ENCODE measurements at places on chromosomes 1 and 21.

- no peak for DNase-seq
These were observed 392.3 kb upstream of the PKN2 start for GRCh38 chr1:88291611-88292354.

DNA sequence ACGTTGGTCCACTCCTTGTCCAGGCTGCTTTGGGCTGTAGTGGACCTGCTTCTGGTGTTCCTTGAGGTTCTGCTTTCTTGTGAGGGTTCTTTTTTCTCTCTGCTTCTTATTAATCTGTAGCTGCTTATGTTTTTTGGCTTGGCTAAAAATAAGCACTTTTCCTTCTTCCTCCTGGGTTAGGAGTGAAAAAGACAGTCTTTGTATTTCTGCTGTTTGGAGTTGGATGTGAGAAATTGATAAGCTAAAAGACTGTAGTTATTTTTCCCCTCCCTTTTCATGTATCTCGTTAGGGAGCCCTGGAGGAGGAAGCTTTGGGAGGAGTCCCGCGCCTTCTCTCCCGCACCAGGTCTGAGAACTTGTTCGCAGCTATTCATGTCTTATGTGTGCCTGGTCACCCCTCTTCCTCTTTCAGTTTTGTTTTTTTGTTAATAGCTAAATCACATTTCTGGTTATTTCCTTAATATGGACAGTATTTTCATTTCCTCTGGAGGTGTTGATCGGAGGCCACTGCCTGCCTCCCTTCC is 79.0 kb downstream of the GALNT2 start:
- DNase-seq, result no peak

- DNase-seq, result no peak
These were observed 140.2 kb upstream of the RUNX1 start for GRCh38 chr21:35189077-35189863.

DNA sequence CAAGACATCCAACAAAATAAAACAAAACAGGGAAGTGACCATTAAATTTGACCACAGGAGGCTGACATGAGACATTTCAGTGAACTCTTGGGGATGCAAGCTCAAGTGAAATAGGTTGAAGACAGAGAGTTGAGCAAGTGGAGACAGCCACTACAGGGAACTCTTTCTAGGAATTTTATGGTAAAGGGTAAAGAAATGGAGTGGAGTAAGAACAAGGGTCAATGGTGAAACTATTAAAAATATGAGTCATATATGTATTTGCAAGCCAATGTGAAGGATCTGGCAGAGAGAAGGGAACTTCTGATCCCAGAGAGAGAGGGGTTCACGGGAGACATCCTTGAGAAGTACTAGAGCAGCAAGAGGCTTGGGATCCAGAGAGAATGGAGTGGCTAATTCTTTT is 9.1 kb upstream of the TRABD2B start:
- DNase-seq, result no peak

DNA sequence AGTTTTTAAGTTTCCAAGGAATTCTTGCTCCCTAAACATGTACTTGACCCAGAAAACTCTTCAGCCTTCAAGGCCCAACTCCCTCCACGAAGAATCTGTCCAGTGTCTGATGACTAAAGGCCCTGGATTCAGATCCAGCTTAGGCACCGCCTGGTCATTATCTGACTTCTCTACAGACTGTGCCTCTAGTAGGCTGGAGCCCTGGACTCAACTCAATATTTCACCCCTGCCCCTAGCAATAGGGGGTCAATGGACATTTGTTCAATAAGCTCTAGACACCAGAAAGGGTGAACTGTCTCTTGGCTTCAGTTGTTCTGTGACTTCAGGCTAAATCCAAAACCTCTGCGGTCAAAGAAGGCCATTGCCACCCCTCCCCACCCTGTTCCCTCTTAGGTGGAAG is 34.5 kb downstream of the NUAK2 start:
- DNase-seq, result no peak

DNA sequence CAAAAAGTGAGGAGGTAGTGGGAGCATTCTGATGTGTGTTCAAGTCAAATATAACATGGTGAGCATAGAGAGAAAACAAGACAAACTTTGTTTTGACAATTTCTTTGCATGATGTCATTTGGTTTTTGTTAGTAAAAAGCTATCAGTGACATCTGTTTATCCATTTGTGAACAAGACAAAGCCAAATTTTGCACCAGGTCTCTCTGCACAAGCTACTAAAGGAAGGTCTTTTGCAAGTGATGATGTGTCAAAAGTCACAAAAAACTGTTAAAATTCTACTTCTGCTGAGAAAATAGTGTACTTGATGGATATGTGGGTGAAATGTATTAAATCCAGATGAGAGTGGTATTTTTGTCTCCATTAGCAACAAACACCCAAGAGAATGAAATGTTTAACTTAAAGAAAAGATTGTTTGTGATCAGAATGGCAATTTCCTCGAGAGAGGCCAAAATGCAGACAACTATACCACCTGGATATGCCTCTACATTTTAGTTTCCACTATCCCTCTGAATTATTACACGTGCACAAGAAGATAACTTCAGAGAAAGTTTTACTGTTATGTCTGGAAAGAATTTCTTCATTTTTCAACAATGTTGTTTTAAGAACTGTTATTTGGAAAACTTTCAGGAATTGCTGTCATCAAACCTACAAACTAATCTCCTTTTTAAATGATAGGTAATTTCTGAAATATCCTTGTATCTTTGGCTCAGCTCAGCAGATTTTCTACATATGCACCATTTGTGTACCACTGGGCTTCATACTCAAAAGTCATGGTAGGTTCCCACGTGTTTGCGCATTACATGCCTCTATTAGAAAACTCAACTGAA is 807.4 kb upstream of the ADGRL2 start:
- no peak for DNase-seq

DNA sequence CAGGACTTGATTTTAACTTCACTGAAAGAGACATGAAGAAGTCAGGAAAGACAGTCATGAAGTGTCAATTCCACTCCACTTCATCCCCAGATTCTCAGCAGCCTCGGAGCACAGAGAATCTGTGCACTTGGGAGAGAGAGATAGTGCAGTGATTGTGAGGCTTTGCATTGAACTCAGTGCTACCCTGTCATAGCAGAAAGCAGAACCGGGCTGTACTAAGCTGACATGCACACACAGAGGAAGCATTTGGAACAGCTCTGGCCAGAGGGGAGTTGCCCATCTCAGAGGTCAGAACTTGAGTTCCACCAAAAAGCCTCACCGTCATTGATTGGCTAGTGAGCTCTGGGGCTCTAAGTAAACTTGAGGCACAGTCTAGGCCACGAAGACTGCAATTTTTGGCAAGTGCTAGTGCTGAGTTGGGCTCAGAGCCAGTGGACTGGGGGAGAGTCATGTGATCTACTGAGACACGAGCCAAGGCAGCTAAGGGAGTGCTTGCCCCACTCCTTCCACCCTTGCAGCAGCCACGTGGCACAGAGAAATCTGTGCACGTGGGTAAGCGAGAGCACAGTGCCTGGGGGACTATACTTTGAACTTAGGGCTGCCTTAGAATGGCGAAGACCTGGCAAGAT is 810.2 kb upstream of the ADAMTS5 start:
- no peak for DNase-seq

DNA sequence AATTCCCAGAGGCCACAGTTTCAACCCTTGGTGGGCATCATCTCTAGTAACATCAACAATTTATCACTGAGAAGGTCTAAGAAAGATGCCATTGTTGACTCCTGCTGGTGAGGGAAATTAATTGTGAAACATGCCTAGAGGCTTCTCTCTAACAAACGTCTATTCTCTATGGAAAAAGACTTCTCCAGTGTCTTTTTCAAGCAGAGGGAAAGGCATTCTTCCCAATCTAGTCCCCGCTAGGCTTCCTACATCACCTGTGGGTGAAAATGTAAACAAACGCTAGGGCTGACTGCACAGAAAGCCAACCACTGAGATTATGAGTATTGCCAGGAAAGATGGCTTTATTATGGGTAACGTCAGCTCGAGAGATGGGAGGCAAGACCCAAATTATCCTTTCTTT is 677.4 kb downstream of the NCAM2 start:
- no peak for DNase-seq

DNA sequence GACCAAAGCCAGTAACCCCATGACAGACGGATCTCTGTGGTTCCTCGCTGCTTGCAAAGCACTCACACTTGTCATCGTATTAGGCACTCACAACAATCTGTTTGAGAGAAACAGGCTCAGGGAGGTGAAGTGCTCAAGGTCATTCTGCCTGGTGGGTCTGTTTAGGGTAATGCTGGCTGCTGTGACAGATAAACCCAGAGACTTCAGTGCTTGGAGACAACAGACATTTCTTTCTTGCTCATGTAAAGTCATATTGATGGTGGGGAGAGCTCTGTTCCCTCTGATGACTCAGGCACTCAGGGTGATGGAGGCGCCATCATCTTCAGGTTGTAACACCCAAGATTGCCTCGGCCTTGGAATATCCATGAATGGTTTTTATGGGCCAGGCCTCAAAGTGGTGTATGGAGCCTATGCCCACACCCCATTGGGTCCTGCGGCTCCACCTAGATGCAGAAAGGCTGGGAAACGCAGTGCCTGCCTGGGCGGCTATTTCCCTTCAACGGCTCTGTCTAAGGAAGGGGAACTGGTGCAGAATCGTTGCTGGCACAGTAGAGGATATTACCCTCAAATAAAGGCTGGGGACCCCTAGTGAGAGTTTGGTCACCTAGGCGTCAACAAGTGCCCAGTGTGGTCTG is 71.6 kb upstream of the SELENON start:
- DNase-seq, result no peak

DNA sequence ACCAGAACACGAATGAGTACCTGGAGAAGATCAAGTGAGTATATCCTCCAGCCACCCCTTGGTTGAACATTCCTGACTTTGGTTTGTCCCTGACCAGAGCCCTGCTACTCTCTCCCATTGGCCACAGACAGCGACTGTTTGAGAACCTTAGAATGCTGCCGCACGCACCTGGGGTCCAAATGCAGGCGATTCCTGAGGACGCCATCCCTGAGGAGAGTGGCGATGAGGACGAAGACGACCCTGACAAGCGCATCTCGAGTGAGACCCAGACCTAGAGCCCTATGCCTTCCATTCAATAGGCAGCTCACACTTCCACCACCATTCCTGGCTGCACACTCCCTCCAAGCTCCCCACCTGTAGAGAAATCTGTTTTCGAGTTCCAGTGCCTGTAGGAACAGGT is 4.5 kb downstream of the MARCKSL1 start:
- no peak for DNase-seq

- DNase-seq, result no peak
These were observed 7.3 kb downstream of the RUSC1 start for GRCh38 chr1:155327981-155328380.

GRCh38 chr1:243970077-243970476 is 81.0 kb upstream of the ZBTB18 start:
- no peak for DNase-seq

DNA sequence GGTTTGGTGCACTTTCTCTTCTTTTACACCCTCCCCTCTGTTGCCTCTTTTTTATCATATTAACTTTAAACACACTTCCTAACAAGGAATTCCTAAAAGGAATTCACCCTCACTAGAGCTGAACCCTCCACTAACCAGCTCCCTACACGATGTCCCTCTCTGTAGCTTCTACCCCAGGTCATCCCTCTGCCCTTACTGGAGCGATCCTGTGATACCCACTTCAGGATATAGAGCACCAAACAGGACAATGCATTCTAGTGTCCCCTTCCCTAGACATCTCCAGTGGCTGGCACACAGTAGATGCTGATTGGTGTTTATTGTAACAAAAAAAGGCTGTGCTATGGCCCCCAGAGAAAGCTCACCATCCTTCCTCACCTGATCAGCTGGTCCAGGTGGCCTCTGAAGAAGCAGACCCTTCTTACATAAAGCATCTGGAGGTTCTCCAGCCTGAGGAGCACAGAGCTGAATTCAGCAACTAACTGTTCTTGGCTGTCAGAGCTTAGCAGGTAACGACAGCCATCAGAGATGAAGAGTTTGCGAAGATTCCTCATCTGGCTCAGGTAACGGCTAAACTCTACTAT is 1.4 kb downstream of the PRAMEF18 start:
- DNase-seq, result no peak

GRCh38 chr1:53526451-53527101 is 67.4 kb downstream of the DMRTB1 start:
- DNase-seq, result no peak

- no peak for DNase-seq
These were observed 117.1 kb downstream of the OSBPL9 start for GRCh38 chr1:51733793-51734522.

GRCh38 chr1:39995973-39996393 is 41.0 kb downstream of the MFSD2A start:
- no peak for DNase-seq

DNA sequence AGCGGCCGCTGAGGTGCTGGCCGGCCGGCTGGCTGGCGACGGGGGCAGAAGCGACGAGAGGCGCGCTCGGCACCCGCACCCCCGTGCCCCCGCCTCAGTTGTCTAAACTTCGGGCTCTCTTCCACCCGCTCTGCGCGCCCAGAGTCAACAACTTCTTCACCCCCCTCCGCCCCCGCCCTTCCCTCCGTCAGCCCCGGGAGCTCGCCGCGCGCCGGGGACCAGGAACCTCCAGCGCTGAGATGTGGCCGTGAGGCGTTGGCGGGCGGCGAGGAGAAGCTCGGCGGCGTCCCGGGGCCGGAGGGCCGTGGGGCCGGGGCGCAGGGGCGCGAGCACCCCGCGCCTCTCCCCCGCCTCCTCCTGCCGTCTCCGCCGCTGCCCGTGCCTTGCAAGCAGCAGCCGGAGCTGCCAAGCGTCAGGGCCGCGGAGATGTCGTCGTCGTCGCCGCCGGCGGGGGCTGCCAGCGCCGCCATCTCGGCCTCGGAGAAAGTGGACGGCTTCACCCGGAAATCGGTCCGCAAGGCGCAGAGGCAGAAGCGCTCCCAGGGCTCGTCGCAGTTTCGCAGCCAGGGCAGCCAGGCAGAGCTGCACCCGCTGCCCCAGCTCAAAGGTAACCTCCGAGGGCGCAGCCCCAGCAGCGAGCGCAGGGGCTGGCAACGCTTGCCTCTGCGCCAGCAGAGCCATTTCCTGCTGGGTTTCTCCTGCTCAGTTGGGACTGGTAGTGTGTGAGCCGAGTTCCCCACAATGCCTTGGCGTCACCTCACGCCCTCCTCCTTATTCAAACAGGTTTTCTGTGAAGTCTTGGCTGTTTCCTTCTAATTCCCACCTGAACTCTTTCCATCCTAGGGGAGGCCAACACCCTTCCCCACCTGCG is 710 bp downstream of the PPP2R5A start:
- peak; percentile 59 for DNase-seq

- no peak for DNase-seq
These were observed 17.2 kb downstream of the KCNJ15 start for GRCh38 chr21:38273745-38274542.

GRCh38 chr1:154551474-154551873 is 7.0 kb downstream of the UBE2Q1 start:
- DNase-seq, result no peak

DNA sequence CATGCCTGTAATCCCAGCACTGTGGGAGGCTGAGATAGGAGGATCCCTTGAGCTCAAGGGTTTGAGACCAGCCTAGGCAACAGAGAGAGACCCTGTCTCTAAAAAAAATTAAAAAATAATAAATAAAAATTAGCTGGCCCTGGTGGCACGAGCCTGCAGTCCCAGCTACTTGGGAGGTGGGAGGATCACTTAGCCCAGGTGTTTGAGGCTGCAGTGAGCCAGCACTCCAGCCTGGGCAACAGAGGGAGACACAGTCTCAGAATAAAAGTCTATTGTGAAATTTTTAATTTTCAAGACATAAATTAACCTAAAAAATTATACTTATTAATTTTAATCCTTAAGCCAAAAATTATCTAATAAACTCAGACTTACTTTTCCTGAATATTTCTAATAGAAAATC is 131.2 kb upstream of the ZNHIT6 start:
- no peak for DNase-seq
